ENCODE measurements at places on chromosomes 4 and X. TPM values are rescaled to one million over a fixed set of nuclear protein-coding genes. Genes with fewer than 3 reads are reported as not detected.

Gene MAP3K15
- total RNA-seq: 0.33 TPM

Gene TMEM31
- not detected for total RNA-seq

- H3K27ac ChIP-seq: no peak overlapping the region
- no peak overlapping the region for H3K4me3 ChIP-seq
- no peaks in the 10 kb centered on the region for H3K36me3 ChIP-seq
Measured at GRCh38 chrX:154508384-154508745, 7.7 kb downstream of the FAM3A start.

DNA sequence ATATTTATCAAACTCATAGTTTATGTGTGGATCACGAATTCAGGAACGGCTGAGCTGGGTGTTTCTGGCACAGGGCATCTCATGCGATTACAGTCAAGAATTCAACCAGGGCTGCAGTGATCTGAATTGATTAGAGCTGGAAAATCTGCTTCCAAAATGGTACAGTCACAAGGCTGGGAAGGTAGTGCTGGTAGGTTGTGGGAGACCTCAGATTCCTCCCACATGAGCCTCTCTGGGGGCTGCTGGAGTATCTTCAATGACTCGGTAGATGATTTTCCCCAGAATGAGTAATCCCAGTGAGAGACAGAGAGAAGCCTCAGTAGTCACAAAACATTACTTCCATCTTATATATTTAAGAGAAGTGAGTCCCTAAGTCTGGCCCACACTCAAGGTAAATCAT, 36.2 kb upstream of the PRDX4 start:
- H3K27me3 ChIP-seq: no peaks in the 10 kb centered on the region
- no peak overlapping the region for H3K4me3 ChIP-seq
- H3K4me1 ChIP-seq: no peaks in the 10 kb centered on the region
- DNase-seq: no peak

GRCh38 chr4:143025081-143025704, 159.5 kb upstream of the USP38 start:
- no peaks in the 10 kb centered on the region for H3K4me1 ChIP-seq
- H3K4me3 ChIP-seq: no peak overlapping the region
- H3K27ac ChIP-seq: no peak overlapping the region
- no peaks in the 10 kb centered on the region for H3K27me3 ChIP-seq
- no peak for DNase-seq
